ENCODE measurements at places on chromosomes 7 and 10.

DNA sequence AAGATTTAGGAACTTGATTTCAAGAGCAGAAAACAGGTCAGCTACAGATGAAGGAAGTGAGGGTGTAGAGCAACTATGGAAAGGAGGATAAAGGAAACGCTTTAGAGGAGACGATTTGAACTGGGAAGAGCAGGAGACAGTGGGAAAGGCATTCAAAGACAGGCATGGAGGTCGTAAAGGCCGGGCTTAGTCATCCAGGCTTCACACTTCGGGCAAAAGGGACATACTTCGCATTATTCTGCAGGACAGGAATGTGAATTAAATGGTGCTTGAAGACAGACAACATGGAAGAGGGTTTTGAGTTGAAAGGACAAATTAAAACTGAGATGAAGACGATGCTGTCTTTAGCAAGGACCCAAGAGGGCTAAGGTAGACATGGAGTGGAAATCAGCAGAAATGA, 8.1 kb downstream of the FAM171A1 start:
- DNase-seq, result peak; percentile 54

DNA sequence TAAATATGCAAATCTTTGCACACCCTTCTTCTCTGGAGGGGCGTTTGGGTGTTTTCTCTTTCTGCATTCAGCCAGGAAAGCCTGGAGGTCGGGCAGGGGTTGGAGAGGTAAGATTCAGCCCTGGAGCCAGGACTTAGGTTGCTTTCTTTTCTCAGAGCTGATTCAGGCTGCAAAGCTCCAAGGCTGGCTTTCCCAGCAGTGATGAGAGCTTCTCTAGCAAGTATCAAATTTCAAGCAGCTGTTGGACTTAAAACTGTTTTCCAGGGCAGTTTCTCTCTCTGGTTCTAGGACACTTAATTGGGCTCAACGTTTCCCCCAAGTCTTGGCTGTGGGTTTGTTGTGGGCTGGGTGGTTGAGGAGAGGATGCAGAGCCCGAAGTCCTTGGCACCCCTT, 608 bp downstream of the AKR1B10 start:
- peak; percentile 43 for DNase-seq

DNA sequence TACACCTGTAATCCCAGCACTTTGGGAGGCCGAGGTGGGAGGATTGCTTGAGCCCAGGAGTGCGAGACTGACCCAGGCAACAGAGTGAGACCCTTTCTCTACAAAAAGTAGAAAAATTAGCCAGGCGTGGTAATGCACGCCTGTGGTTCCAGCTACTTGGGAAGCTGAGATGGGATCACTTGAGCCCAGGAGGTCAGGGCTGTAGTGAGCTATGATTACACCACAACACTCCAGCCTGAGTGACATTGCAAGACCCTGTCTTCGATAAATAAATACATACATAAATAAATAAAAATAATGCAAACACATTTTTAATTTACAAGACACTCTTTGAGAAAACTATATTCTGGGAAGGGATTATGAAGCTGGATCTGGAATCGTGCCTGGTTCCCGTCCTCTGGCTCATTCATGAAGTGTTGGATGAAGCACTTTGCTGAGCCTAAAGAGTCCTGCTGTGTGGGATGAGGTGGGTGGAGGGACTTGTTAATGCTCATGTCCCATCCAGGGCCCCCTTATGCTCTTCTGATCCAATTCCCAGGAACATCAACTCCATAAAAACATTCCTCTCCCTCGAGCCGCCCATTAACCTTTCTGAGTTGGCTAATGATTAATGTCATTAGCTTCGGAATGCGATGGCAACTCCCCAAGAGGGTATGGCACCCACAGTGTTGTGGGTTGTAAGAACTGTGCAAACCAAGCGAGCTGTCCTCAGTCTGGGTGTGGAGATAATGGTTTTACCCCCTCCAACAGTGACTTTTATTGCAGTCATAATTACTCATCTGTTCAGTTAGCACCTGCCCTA, 236.3 kb downstream of the BAMBI start:
- DNase-seq, result no peak

DNA sequence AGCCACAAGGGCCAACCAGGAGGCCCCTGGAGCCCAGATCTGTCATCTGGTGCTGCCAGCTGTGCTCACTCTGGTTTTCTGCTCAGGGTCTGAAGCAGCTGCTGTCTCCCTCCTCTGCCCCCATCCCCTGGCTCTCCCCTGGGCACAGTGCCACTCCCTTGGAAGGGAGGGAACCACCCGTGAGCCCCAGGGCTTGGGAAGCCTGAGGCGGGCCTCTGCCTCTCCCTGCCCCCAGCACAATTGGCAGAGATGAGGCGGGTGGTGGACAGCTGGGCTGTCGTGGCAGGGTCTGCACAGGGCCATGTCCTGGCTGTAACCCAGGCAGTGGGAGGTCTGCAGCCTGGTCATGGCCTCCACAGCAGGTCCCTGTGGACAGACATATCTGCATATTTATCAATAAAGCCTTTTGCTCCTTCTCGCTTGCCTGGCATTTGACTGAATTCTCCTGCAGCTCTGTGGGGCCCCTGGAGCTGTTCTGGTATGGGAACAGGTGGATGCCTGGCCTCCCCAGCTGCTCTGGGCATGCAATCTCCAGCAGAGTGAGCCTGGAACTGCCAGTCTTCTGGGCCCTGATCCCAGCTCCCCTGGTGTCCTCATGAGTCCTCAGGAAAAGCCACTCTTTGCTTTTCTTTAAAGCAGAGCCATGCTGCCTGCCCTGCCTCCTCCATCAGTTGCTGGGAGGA, 1.6 kb upstream of the ANKRD2 start:
- no peak for DNase-seq

GRCh38 chr7:18849130-18849529, 268.3 kb downstream of the TWIST1 start:
- no peak for DNase-seq

- no peak for DNase-seq
Observed at GRCh38 chr10:99312501-99312900, 16.7 kb upstream of the CNNM1 start.

DNA sequence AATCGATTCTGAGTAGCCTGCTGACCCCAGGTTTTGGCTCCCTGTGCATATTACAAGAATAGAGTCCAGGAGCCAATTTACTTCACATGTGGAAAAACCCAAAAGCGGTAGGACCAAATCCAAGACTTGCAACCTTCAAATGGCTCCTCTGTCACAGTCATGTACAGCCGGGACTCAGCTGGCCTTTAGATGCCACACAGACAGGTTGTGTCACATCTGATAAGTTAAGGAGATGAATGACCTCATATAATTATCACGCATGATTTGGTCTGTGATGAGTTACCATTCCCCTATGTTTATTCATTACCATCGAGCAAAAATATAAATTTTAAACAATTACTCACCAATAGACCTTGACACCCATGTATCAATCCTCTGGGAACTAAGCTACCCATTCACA, 14.2 kb downstream of the CACNA2D1 start:
- no peak for DNase-seq
